IMR-90 (cell line): ENCODE measurements at places on chromosomes 5 and 9. TPM values are rescaled to one million over a fixed set of nuclear protein-coding genes. Genes with fewer than 3 reads are reported as not detected.

DNA sequence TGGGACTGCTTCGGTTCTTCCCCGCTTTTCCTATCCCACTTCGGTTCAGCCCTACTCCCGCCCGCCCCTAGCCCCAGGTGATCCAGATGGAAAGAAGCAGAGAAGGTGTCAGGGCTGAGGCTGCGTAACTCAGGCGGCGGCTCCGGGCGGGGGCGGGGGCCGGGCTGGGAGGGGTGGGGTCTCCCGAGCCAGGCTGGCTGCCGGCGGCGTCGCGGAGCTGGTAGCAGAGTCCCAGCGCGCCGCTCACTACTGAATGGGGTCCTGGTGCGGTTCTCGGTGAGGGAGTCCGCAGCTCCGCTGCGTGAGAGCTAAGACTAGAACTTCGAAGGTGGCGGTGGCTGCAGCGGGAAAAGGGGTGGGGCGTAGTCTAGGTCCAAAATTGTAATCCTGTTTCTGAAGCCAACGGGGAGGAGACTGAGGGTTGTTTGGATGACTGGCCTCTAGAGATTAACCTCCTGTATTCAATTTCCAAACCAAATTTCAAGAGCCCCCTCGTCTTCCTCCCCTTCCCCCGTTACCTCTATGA, 1.4 kb downstream of the PRR16 start:
- peak; percentile 64 for DNase-seq

- DNase-seq, result no peak
Observed at GRCh38 chr9:79665369-79665768, 93.6 kb downstream of the TLE4 start.

Gene NUTM2F
- not detected in 2 replicates for total RNA-seq

Gene IFNA4
- not detected in 2 replicates for total RNA-seq
